Karpas-422 (cell line): ENCODE measurements at places on chromosomes 16 and 17. TPM values are rescaled to one million over a fixed set of nuclear protein-coding genes. Genes with fewer than 3 reads are reported as not detected.

DNA sequence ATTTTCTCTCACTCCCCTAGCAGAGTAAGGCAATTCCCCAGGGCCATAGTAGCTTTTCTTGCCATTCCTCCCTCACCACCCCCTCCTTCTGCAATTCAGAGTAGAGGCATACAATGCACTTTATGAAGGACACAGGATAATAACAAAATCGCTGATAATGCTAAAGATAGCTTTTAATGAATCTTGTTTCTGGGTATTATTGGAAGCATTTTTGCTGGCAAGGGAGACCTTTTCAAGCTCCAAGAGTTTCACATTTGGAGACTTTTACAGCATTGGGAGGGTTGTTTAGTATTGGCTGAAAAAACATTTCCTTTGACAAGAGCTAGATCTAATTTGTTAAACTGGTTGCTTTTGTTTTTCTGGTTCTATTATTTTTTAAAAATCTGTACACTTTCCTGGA, 573.0 kb upstream of the C16orf82 start:
- DNase-seq = no peak

DNA sequence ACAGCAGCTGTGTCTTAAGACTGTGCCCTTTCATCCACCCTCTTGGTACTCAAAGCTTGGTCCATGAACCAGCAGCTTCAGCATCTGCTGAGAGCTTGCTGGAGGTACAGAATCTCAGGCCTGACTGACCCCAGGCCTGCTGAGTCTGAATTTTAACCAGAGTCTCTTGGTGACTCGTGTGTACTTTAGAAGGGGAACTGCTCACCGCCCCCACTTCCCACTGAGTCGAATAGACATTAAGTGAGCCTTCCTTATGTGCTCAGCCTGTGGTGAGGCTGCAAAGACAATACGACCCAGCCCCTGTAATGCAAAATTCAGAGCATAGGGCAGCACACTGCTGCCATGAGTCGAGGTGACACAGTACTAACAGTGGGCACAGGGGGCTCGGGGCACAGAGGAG, 662.8 kb downstream of the WWOX start:
- DNase-seq = no peak

- no peak for DNase-seq
Measured at GRCh38 chr17:14261406-14261805, 24.7 kb upstream of the CDRT15 start.

- peak; percentile 78 for DNase-seq
Measured at GRCh38 chr17:2929881-2930533, 133.4 kb downstream of the OR1D5 start.

DNA sequence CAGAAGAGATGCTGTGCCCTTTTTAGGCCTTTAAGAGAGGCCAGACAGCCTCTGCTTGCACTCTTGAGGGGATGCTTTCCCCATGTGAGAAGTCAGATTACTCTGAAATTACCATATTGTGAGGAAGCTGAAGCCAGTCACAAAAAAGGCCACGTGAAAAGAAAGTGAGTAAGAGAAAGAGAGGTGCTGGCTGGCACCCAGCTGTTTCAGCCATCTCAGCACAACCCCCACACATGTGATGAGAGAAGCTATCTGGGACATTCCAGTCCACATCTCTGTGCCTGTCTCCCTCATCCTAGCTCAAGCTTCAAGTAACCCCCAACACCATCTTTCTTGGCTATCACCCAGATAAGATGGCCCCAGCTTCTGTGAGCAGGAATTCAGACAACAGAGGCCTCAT, 131.4 kb downstream of the HS3ST2 start:
- no peak for DNase-seq

DNA sequence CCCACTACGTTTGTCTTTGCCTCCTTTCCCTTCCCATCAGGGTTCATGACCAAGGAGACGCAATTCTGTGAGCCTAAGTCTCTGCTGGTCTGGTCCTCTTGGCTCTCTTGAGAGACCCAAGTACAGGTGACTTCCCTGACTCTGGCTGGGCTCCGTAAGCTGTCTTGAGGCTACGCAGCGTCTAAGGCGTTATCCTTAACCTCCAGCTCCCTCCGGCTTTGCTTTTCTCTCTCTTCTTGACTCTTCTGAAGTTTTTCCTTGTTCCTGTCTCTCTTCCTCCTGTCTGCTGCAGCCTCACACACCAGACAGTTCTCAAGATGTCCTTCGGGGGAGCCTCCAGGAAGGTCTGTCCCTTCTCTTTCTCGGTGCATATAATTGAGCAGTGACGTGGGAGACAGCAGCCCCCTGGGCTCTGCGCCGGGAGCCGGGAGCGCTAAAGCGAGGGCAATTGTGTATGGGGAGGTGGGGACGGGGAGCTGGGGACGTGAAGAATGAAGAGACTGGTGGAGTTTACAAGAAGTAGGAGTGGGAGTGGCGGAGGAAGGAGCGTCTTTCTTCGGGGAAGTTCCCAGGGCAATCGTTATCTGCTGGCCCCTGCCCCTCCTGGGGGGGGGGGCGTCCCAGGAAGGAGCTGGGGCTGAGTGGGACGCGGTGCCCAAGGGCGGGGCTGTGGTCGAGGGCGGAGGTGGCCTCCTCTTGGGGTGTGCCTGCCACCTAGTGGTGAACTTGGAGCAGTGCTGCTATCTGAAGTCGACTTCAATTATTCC, 6.9 kb upstream of the PIRT start:
- DNase-seq = peak; percentile 84

DNA sequence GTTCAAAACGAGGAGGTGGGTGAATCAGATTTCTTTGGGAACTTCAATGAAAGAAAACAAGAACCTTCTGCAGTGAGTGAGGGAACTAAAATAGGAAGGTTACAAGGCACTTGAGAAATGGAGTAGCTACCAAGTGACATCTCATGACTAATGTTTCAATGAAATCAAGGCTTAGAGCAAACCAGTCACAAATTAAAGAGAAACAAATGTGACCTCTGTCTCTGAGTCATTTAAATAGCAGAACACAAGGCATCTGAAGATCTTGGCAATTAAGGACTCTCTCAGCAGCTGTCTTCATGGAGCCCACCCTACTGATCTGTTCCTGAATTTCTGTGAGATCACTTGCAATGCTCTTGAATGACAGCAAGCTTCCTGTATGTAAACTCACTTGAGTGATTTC, 109.5 kb downstream of the CDH11 start:
- DNase-seq = no peak

- DNase-seq = no peak
Measured at GRCh38 chr16:30997725-30998711, 12.4 kb downstream of the STX1B start.

DNA sequence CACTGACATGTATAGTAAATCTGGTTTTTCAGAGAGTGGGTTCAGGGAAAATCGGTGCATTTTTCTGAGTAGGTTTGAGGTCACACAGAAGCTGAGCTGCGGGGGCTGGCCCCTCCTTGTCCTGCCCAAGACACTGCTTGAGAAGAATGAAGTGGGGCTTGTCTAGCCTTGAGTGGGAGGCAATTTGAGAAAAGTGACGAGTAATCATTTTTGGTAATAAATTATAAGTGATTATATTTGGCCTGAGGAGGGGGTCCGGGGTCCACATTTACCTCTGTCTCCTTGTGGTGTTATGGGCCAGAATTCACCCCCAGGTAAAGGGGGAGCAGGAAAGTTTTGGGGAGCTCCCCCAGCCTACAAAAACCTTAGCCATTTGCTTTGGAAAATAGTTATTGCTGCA, 28.1 kb downstream of the WFDC1 start:
- no peak for DNase-seq

GRCh38 chr17:79871131-79871530, 31.9 kb upstream of the CBX4 start:
- DNase-seq = no peak

Gene MYOCD
- not detected in 2 replicates for total RNA-seq

Gene UNK
- total RNA-seq = 22.9 and 49.0 TPM in 2 replicates

Gene KRT33A
- total RNA-seq = not detected in 2 replicates

Gene P2RX1
- total RNA-seq = not detected in 2 replicates

Gene PIGL
- 43.4 and 48.2 TPM in 2 replicates for total RNA-seq
